Fibroblast of villous mesenchyme (primary cell): ENCODE measurements at places on chromosomes 4 and X. TPM values are rescaled to one million over a fixed set of nuclear protein-coding genes. Genes with fewer than 3 reads are reported as not detected.

DNA sequence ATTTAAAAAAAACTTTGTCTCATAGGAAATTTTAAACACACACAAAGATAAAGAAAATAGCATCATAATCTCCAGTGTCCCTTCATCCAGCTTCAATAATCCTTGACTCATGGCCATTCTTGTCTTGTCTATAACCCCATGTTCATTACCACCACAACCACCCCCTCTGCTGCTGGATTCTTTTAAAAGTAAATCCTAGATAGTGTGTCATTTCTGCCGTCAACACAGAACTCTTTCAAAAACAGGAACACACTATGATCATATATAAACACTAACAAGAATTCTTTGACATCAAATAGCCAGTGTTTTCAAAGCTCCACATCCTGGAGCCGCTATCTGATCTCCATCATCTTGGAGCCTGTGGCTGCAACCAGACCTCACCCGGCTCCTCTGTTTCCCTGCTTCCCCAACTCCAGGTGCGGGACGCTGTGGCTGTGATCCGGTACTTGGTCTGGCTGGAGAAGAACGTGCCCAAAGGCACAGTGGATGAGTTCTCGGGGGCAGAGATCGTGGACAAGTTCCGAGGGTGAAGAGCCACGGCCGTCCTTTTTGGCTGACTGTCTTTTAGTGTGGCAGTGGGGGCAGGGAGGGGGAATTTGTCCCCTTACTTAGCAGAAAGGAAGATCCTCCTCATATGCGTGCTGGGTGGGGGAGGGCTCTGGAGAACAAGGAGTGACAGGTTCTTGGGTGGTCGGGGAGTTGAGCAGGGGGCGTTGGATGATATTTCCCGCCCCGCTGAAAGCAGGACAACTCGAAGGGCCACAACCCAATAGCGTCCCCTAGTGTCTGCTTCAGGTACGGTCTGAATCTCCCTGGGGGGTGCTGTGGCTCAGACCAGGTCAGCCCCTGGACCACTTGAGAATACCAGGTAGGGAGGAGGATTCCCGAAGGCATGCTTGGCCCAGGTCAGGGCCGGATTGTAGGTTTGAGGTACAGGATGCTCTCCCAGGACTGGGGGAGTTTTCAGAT, 15.6 kb downstream of the XPNPEP2 start:
- no peak for DNase-seq

DNA sequence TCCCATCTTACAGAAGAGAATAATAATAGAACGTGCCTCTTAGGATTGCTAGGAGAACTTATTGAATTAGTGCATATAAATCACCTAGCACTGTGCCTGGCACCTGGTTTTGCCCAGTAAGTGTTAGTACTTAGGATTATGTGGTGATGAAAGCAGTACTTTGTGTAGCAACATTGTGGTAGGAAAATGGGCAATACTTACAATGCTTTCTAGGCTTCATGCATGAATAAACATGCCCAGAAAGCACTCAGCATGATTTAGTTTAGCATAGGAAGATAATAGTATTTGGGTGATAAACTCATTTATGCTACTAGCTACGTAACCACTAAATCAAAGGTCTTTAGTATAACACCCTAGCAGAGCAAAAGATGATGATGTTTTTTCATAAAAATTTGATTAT, 105.6 kb downstream of the NEUROG2 start:
- DNase-seq, result no peak

Gene ERCC6L
- total RNA-seq, result 2.3 and 5.6 TPM in 2 replicates

Gene DUSP21
- not detected in 2 replicates for total RNA-seq

Gene LEF1
- total RNA-seq, result under 0.01 and 1.6 TPM in 2 replicates

Gene NDNF
- total RNA-seq, result 0.32 and 0.86 TPM in 2 replicates

Gene STOX2
- total RNA-seq, result 0.43 and 0.97 TPM in 2 replicates
